ENCODE measurements at places on chromosomes 7 and 10.

DNA sequence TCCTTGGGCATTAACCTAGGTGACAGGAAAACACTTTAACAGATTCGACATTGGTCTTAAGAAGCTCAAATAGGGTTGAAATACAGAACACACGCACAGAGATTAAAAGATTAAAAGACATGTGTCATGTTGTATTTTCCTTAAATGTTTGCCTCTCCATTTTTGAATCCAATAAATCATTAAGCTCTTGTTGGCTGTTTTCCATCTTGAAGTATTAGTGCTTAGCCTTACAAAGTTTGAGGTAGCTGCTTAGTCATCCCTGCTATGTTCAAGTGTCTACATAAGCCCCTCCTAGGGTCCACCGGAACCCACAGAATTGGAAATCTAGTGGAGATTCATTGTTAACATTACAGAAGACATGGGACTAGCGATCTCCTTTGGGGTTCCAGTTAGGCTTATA, 12.7 kb upstream of the GJD4 start:
- no peak for DNase-seq

DNA sequence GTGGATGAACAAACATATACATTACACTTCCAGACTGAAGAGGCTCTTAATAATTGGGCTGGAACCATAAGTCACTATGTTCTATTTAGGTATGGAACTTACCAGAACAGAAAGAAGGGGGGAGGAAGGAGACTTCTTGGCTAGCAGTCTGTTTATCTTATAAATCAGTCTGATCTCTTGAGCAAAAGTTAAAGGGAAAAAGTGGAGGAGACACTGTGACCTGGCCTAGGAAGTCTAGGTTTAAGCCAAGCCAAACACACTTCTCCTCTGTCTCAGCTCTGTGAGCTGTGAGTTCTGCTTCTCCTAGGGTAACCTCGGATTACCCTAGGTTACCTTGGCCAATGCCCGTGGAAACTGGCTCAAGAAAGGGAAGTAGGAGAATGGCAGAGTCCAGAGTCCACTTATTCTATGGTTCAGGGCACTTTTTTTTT, 95.2 kb downstream of the PFKFB3 start:
- DNase-seq, result no peak

DNA sequence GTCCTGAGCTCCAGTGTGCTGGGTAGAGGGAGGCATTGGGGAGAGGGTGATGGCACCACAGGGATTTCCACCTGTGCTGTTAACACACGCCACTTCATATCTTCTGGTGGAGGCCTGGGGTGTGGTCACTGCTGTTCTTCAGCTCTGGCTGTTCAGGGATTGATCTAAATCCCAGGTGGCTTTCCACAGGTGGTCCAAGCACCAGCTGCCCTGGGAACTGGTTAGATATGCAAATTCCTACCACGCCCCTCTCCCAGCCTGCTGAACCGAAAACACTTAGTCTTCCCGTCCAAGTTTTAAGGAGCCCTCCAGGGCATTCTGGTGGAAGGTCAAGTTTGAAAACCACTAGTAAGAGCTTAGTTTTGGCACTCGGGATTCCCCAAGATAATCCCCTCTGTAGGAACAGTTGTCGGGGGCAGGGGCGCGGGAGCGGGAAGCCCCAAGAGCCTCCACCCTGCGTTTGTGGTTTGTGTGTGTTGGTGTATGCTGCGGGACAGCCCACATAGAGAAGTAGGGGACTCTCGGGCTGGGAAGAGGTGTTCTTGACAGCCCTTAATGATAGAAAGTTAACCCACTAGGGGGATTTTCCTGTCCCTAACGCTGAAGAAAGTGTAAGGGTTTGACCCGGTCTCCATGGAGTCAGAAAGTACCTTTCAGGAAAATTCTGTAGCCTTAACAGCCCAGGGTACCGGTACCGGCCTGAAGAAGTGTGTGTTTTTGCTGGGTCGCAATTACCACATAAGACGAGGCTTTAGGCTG, 5.1 kb downstream of the DEPP1 start:
- DNase-seq, result no peak

- no peak for DNase-seq
Observed at GRCh38 chr10:46272863-46273415, 13.9 kb upstream of the ANTXRL start.

- no peak for DNase-seq
Observed at GRCh38 chr7:27905951-27906350, 166.0 kb downstream of the TAX1BP1 start.

DNA sequence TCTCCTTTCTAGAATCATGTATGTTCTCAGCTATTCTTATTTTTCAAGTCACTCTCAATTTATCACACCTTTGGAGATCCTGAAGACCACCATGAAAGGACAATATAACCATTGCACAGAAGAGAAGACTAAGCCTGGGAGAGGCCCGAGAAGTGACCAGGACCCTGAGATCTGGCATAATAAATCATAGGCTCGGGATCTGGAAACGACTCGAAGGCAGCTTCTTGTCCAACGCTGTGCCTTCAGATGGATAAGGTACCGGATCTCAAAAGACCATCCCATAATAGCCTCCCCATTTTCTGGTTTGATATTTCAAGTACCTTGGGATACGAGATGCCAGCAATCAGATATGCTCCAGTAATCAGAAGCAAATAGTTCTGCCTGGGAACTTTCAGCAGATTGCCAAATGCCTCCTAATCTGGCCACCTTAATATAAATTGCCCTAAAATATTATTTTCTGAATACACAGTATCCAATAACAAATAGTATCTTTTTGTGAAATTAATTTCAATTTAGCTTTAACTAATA, 179.2 kb upstream of the ZMIZ1 start:
- DNase-seq, result no peak

GRCh38 chr7:89247207-89247606, 451.7 kb upstream of the TEX47 start:
- DNase-seq, result no peak

GRCh38 chr10:126476246-126476645, 88.0 kb upstream of the ADAM12 start:
- DNase-seq, result no peak

GRCh38 chr10:114682532-114682931, 24.5 kb upstream of the ABLIM1 start:
- no peak for DNase-seq

- no peak for DNase-seq
Observed at GRCh38 chr10:27660711-27661110, 84.9 kb downstream of the MKX start.

DNA sequence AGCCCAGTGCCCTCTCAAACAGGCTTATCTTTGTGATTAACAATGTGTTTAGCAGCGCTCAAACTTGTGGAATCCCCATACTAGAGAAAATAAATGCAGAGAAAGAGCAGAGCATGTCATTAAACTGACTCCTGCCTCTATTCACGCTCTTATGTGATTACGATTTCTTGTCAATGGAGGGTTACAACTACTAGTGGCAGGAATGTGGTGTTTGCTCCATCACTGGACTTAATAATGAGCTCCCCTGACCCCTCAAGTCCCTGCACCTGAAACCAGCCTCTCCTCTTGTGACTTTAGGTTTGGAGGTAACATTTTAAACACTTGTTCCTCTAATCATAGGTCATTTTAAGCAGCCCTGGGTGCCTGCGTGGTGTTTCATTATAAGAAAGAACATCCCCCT, 121.9 kb downstream of the PLPP4 start:
- no peak for DNase-seq

GRCh38 chr7:27113991-27114769, 11.7 kb upstream of the HOXA2 start:
- no peak for DNase-seq

- DNase-seq, result no peak
Observed at GRCh38 chr10:90051474-90051873, 350.1 kb downstream of the KIF20B start.

GRCh38 chr7:34452363-34452762, 205.7 kb upstream of the NPSR1 start:
- no peak for DNase-seq

DNA sequence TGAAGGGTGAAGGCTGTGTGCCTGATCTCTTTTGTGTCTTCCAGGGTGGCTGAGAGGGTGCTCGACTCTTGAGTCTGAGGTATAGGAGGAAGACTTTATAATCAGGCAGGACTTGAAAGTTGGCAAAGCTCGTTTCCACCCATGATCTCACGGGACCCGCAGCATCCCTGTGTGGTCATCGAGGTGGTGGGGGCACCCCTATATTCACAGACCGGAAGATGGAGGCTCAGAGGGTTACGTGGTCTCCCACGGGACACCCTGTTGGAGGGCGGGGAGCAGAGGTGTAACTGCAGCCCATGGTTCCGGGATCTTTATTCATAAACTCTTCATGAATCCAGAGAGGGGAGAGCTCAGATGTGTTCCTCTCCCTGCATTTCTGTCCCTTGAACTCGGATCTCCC, 9.6 kb upstream of the SHH start:
- no peak for DNase-seq

DNA sequence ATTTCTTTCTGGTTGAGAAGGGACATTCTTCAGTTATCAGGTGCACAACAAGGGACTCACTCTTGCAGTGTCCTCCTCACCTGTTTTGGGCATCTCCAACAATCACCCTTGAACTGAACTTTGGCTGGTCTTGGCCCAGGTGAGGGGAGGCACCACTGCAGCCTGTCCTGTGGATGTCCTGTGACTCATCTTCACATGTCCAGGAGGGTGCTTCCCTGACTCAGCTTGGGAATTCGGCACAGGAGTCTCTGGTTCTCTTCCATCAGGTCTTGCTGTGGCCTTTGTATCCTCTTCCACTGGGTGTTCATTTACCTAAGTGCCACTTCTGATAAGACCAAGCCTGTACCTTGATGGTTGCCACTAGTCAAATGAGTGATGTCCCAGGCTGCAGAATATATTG, 196.7 kb upstream of the MKI67 start:
- DNase-seq, result no peak

GRCh38 chr10:60490013-60490412, 100.3 kb upstream of the ANK3 start:
- no peak for DNase-seq

DNA sequence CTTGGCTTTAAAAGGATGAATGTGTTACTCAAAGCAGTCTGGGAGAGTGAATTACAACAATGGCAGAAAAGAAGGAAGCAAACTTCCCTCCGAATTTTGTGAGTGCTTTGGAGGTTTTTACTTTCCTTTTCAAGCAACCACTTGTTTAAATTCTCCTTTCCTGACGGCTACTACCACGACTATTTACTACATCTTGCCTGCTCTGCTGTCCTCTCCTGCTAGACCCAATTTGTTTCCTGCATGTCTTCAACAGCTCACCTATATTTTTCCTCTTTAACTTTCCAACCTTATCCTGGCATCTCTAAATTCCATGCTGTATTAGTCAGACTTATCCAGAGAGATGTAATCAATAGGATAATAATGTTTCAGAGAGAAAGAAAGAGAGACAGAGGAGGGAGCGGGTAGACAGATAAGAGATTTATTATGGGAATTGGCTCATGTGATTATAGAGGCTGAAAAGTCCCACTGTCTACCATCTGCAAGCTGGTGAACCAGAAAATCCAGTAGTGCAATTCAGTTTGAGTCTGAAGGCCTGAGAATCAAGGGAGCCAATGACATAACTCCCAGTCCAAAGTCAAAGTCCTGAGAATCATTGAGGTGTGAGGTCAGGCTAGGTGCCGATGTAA, 42.8 kb upstream of the SLC13A1 start:
- DNase-seq, result no peak

DNA sequence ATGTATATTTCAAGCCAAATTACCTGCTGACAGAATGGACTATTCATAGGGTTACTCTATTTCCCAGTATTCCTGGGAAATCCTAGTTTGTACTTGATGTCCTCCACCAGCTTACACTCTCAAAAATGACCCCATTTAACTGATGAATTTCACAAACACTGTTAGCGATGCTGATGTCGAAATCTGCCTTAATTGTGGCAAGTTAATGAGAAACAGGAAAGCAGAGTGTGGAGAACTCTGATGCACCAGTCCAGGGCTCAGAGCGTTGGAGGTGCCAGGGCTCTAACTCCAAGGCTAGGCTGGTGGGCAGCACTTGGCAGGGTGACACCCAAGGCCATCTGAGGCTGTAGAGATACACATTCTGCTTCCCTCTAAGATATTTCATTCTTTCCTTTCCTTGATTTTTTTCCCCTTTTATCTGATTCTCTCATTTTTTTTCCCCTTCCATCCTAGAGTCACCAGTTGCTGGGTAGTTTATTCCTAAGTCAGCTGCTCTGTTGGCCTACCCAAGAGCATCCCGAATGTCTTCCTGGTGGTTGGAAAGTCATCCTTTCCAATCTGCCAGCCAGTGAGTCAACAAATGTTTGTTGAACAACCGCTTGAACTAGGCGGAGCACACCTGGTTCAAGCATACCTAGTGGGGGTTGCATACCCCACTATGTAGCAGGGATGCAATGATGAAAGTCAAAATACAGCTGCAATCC, 525.0 kb upstream of the NRP1 start:
- no peak for DNase-seq

DNA sequence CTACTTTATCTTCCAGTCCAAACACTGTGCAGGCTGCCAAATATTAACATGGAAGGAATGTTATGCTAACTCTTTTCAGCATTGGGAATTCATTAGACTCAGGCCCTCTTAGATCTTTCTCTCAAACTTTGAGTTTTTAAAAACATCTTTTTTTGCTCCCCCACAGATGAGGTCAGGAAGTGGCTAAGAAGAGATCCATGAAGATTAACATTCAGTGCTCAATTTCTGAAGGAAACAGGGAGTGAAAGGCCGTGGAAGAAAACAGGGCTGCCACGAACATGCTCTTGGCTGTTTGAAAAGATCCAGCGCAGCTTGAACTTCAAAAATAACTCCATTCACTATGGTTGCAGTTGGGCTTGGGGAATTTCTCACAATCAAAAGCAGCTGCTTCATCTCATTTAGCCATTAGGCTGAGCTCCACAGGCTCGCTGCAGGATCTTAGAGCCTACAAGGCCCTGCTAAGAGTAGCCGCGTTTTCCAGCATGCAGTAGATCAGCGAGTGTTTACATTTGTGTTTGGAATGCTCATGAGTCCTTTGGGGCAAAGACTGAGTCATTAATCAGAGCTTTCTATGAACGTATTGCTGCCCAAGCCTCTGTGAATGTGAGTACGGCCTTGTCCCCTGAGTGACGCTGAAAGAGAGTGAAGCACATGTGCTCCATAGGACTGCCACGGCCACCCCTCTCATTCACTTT, 41.2 kb upstream of the TNS3 start:
- DNase-seq, result no peak

DNA sequence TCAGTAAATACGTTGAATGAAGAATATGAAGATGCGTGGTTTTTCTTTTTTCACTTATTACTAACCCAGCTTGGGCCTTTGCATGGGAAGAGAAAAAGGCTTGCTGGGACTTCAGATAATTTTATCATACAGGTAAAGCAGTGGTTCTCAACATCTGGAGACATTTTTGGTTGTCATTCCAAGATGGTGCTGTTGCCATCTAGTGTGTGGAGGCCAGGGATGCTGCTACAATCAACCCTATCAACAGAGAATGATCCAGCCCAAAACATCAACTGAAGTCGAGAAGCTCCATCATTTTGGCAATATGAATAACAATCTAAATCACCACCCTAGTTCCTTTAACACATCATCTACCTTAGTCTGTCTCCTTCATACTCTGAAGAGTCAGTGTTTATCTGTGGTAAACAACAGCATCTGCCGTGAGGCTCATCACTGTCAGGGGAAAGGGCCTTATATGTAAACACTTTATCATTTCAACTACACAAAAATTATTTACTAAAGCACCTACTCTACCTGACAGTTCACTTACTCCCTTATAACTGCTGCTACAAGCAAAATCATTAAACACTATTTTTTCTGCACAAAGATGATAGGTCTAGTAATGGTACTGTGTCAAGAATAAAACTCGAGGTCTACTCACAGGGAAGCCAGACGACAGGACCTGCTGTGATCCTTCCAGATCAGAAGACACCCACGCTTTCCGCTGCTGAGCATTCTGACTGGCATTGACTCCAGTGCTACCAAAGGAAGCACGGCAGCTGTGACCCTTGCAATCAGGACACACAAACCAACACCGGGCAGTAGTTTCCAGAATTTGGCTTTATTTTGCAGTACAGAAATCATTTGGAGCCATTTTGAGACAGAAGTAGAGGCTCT, 48.6 kb downstream of the GDI2 start:
- no peak for DNase-seq
